GM12878 (cell line): ENCODE measurements at places on chromosomes 13 and 19. TPM values are rescaled to one million over a fixed set of nuclear protein-coding genes. Genes with fewer than 3 reads are reported as not detected.

ZFR2 gene
- total RNA-seq = 0.18 TPM in 1 of 2 replicates, not detected in the other

ATP4A gene
- total RNA-seq = 0.16 and 0.18 TPM in 2 replicates

TEX29 gene
- total RNA-seq = not detected in 2 replicates

RAB20 gene
- 13.1 and 13.6 TPM in 2 replicates for total RNA-seq

ADPRHL1 gene
- 1.2 and 1.6 TPM in 2 replicates for total RNA-seq

SIGLEC8 gene
- not detected in 2 replicates for total RNA-seq

DNA sequence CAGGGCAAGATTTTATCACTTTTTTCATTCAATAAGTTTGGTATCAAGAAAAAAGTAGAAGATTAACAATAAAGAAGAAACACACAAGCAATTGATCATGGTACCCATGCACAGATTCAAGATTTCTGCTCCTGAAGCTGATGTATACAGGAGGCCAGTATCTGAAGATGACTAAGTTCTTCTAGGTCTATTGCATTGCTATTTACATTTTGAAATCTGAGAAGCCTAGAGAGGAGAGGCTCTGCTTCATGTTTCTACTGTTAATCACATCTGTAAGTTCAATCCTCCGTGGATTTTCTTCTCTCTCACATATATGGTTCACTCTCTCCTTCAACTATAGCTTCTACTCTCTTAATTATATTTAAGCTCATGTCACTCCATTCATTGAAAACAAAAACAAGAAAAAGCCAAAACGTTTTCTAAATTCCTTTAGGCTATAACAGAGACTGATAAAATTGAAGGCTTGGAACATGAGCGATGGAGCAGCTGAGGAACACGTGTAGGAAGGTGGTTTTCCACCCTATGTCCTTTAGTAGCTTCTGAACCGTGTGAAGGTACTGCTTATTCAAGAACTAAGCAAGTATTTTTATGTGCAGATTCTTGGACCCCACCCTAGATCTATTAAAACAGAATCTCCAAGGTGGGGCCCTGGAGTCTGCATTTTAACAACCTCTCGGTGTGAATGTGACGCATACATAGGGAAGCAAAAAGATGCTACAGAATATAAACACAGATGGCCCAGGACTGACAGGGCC lies 198.2 kb downstream of the EFNB2 start:
- no peak for DNase-seq
- H3K4me1 ChIP-seq = no peaks in the 10 kb centered on the region
- no peaks in the 10 kb centered on the region for H3K36me3 ChIP-seq
- no peak overlapping the region for H3K4me3 ChIP-seq
- no peak overlapping the region for H3K27ac ChIP-seq

DNA sequence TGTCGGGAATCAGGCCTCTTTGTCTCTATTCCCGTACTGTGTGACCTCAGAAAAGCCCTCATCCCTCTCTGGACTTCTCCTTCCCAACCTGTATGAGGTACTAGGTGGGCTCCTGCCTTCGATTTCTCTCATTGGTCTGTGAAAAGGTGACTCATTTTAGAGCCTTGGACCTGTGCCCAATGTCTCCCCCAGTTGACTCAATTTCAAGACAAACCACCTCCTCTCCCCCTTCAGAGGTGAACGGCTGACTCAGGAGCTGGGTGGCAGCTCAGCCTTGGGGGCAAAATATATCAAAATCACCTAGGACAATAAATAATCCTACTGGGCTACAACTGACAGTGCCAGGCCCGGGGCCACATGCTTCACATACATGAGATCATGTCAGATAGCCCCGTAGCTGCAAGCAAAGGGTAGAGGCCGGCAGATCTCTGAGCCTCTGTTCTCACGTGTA lies 630 bp downstream of the COQ8B start:
- peaks cover 4% of the 10 kb centered on the region; the same call in 1 of the 2 replicates for H3K36me3 ChIP-seq
- H3K4me1 ChIP-seq = peaks cover 18% of the 10 kb centered on the region
- peak overlapping the region; percentile 94 for H3K27ac ChIP-seq
- DNase-seq = peak; percentile 26

DNA sequence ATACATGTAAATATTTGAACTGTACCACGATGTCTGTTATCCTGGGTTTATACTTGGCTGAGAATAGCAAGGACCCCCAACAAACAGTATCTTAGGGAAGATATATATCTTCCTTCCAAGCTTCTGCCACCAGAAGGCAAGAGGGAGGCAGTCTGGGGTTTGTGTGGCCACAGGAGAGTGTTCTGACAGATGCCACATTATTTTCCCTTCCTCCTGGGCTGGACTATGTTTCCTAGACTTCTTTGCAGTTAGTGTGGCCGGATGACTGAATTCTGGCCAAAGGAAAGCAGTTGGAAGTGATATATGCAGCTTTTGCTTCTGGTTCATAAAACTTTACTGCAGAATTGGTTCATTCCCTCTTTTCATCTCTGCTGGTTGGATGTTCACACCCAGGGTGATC lies 39.9 kb upstream of the TMTC4 start:
- H3K27me3 ChIP-seq = no peaks in the 10 kb centered on the region
- no peak overlapping the region for H3K27ac ChIP-seq
- H3K36me3 ChIP-seq = no peaks in the 10 kb centered on the region
- no peaks in the 10 kb centered on the region for H3K4me1 ChIP-seq
- no peak overlapping the region for H3K4me3 ChIP-seq

- no peaks in the 10 kb centered on the region for H3K36me3 ChIP-seq
- H3K4me1 ChIP-seq = peaks cover 41% of the 10 kb centered on the region
- H3K27ac ChIP-seq = peak overlapping the region; percentile 45; the same call in 1 of the 2 replicates
- no peak for DNase-seq
- no peaks in the 10 kb centered on the region for H3K27me3 ChIP-seq
- no peak overlapping the region for H3K4me3 ChIP-seq
These were observed 118.4 kb downstream of the RAB20 start for GRCh38 chr13:110442930-110443621.

DNA sequence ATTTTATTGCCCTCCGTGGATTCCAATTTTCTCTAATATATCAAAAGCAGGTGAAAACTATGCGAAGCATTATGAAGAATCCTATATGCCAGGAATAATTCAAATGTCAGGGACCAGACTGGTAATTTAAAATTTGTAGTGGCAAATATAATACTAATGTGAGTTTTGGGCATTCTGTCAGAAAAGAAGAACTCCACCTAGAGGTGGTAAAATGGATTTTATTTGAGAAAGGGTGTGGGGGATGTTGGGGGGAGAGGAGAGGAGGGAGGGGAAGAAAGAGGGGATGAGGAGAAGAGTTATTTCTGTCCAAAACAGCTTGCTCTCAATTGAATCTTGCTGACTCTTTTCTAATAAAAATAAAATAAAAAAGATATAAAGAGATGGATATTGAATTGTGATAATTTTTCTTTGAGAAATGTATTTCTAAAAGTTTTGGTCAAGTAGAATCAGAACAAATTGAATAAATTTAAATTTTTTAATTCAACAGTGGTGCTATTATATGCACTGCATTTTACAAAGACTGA lies 929.3 kb upstream of the SLITRK5 start:
- no peak overlapping the region for H3K4me3 ChIP-seq
- no peaks in the 10 kb centered on the region for H3K36me3 ChIP-seq
- DNase-seq = no peak
- H3K27ac ChIP-seq = no peak overlapping the region

DNA sequence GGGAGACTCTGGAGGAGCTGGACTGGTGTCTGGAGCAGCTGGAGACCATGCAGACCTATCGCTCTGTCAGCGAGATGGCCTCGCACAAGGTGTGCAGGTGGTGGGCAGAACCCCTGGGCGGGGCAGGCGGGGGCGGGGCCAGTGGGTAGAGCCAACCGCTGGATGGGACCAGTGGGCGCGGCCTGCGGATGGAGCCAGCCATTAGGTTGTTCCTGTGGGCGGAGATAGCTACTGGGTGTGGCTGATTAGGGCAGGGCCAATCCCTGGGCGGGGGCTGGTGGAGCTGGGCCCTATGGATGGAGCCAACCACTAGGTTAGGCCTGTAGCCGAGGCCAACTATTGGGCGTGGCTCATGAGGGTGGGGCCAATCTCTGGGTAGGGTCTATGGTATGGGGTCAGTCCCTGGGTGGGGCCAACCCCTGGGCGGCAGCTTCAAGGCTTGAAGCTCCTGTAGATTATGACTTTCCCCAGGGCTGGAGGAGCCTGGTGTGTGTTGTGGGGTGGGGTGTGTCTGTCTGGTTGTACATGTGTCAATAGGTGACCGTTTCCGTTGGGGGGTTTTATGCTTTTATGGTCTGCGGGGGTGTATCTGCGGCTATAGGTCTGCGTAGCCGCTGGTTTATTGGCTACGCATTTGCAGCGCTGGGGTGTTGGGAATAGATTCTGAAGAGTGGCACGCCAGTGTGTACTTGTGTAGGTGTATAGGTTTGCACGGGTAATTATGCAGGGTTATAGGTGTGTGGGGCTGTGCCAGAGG lies 30.7 kb downstream of the PDE4A start:
- H3K27ac ChIP-seq = no peak overlapping the region
- H3K36me3 ChIP-seq = peaks cover 2% of the 10 kb centered on the region
- H3K4me1 ChIP-seq = no peaks in the 10 kb centered on the region
- H3K27me3 ChIP-seq = no peaks in the 10 kb centered on the region
- H3K4me3 ChIP-seq = no peak overlapping the region

DNA sequence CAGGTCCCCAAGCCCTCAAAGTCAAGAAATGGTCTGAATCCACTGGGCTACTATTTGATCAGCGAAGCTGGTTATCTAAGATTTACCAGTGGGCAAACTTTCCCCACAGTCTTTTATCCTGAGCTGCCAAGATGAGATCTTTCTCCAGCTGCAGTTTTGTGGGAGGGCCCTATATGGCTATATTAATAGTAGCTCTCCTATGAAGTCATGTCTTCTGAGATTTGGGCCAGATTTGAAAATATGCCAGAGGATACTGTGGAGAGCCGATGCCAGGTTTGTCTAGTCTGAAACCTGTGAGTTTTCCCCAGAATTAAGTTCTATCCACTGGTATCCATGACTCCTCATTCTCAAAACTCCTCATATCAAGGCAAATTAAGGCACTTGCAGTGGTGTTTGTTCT lies 173.2 kb downstream of the FLT1 start:
- H3K4me1 ChIP-seq = no peaks in the 10 kb centered on the region
- H3K36me3 ChIP-seq = no peaks in the 10 kb centered on the region
- H3K27me3 ChIP-seq = no peaks in the 10 kb centered on the region

DNA sequence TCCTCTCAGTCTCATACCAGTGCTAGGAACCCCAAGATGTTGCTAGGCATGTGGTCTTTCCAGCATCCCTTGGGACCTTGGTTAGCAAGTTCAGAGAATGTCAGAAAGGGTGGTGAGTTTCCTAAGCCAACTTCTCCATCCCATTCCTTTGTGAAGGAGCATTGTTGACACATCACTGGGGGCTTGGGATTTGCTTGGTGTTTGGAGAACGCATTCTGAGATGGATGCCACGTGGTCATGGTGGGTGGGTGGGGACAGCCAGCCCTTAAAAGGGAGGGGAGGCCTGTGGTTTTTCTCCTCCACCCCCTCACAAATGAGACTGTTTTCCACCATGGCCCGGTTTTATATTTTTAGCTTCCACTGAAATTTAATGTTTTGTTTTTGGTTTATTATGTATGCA lies 83.3 kb upstream of the ZNF536 start:
- no peak overlapping the region for H3K4me3 ChIP-seq
- H3K4me1 ChIP-seq = no peaks in the 10 kb centered on the region
- H3K27ac ChIP-seq = no peak overlapping the region
- no peaks in the 10 kb centered on the region for H3K27me3 ChIP-seq
- no peaks in the 10 kb centered on the region for H3K36me3 ChIP-seq
- no peak for DNase-seq

- no peaks in the 10 kb centered on the region; the same call in 1 of the 2 replicates for H3K27me3 ChIP-seq
- H3K27ac ChIP-seq = no peak overlapping the region
- H3K4me3 ChIP-seq = no peak overlapping the region
- no peaks in the 10 kb centered on the region for H3K36me3 ChIP-seq
- no peak for DNase-seq
These were observed 8.6 kb upstream of the RNF6 start for GRCh38 chr13:26230703-26231102.

- no peak overlapping the region for H3K4me3 ChIP-seq
These were observed 2.6 kb downstream of the GRIK5 start for GRCh38 chr19:42067315-42067888.

- H3K4me3 ChIP-seq = no peak overlapping the region
- H3K27ac ChIP-seq = no peak overlapping the region
- DNase-seq = no peak
These were observed 60.5 kb downstream of the CELF5 start for GRCh38 chr19:3284759-3285646.

DNA sequence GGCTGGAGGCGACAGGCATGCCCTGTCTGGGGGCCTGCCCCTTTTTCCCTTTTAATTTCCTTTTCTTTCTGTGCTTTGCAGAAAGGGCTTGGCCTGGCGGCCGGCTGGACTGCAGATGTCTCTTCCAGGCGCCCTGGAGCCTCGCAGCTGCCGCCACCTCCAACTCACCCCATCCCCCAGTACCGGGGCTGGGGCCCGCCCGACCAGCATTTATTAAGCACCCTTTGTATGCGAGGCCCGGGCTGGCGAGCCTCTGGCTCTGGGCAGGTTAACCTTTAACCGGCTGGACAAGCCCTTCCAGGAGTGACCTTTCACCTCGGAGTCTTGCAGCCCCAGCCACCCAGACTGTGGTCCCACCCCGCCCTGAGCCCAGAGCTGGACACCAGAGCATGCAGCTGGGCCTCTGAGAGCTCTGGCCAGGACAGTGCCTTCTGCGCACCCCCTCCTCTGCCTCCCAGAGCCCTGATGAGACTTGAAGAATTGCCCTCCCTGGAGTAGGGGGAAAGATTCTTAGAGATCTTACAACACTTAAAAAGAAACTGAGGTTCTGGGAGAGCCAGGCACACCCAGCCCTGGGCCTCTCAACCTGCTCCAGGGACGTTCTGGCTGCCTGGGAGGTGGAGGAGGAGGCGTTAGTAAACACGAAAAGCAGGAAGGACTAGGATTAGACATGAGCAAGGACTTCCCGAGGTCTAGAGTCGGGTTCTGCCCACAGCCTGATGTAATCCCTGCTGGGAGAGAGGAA lies 1.1 kb upstream of the NR2F6 start:
- no peaks in the 10 kb centered on the region for H3K27me3 ChIP-seq
- H3K27ac ChIP-seq = peak overlapping the region; percentile 42; the same call in 1 of the 2 replicates
- DNase-seq = no peak
- peak overlapping the region; percentile 68; the same call in 1 of the 2 replicates for H3K4me3 ChIP-seq

DNA sequence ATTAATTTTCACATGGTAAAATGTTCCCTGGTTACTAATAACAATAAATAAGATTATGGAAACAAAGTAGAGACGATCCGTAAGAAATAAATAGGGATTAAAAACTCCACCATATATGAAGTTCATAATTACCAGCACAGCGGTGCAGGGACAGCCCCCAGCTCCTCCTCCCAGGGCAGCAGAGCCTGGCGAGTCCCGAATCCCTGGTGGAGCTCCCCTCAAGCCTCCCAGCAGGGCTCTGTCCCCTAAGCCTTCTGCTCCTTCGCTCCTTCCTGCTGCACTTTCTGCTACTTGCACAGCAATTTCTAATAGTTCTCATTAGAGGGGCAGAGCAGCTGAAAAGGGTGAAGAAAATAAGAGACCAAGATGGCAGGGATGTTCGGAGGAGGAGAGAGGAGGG lies 43.6 kb downstream of the RASA3 start:
- DNase-seq = no peak
- H3K4me3 ChIP-seq = no peak overlapping the region
- H3K27me3 ChIP-seq = no peaks in the 10 kb centered on the region
- no peak overlapping the region for H3K27ac ChIP-seq
- H3K36me3 ChIP-seq = no peaks in the 10 kb centered on the region
